ENCODE measurements at places on chromosomes 7 and 10.
A peak's percentile ranks its signal among the peaks of the same experiment; 100 is the strongest.

DNA sequence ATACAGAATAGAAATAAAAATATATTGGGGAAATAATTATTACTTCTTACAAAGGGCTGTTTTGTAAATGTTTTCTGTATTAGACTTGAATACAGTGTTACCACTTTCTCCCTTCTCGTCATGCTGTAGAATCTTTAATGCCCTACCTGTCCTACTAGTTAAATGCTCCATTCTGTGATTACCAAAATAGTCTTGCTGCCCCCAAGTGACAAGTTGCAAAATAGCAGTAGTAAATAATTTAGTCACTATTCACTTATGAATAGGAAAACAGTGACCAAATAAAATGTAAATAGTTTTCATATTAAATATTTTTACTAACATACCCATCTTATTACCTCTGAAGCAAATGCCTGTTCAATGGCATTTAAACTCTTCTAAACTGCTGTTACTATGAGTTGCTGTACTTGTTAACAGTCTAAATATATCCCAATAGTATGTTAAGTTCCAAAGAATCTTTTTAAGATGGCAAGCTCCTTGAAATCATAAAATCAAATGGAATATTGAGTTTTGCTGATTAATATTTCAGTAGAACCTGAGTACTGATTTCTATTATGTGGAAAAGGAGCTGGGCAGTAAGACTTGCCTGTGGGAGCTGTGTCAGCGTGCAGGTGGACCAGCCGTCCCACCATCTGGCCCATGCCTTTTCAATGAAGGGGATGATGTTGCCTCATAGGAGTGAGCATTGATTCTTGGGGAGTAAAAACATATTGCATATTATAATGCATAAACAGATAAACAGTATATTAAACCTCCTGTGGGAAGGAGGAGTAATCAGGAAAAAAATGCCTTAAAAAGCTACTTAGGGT, 18.1 kb upstream of the OIT3 start:
- DNase-seq = peak; percentile 36

DNA sequence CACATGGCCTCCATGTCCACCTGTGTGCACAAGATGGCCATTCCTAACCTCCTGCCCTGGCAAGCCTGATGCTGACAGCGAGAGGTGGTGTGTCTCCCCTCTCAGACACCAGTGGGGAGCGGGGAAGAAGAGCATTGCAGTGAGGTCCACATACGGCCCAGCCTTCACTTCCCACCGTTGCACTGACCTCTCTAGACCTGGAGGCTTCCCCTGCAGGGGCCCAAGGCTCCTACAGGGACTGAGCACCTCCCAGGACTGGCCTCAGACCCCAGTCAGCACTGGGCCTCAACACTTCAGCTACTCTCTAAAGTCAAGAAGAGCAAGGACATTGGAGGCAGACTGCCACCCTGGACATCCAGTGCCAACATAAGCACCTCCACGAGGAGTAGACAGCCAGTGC, 15.9 kb downstream of the STK32C start:
- DNase-seq = no peak

- no peak for DNase-seq
Measured at GRCh38 chr7:140902303-140902953, 22.3 kb downstream of the BRAF start.

- no peak for DNase-seq
Measured at GRCh38 chr7:11330717-11331116, 357.0 kb downstream of the PHF14 start.

GRCh38 chr10:28291881-28292297, 11.0 kb downstream of the MPP7 start:
- no peak for DNase-seq

GRCh38 chr7:31899356-31899927, 170.8 kb downstream of the PDE1C start:
- no peak for DNase-seq

DNA sequence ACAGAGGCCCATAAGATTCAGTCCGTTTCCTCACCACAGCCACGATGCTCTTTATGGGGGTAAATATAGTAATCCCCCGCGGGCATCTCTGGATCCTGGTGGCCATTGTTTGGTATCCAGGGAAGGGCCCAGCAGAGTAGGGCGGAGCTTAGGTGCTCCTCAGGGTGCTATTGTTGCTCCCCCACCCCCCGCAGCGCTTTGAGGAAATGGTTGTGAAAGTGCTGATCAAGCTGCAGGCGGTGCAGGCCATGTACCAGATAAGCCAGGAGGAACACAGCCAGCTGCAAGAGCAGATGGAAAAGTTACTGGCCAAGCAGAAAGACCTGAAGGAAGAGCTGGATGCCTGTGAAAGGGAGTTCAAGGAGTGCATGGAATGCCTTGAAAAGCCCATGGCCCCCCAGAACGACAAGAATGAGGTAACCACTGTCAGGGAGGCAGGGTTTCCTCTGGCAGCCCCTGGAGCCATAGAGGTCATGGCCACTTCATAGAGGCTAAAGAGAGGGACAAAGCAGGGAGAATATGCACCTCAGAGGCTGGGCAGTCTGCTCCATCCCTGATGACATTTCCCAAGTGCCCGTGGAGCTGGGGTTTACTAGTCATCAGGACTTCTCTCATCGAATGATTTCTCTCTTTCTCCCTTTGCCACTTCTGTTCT, 17.6 kb upstream of the FLNC start:
- DNase-seq = peak; percentile 96

DNA sequence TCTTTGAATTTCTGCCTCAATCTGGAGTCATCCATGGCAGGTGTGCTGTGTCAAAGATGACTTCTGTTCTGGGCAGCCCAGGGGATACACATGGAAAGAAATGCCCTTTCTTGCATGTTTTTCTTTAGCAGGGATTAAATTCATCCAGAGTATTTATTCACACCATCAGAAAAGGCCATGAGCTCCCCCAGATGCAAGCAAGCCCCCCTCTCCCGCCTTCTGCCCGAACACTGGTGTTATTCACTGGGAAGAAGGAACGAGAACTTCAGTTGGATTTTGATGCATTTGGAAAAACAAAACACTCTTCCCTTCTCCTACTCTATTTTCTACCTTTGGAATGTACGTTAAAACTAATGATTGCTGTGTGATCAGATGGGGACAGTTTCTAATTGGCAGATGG, 1.4 kb downstream of the PLPP4 start:
- DNase-seq = no peak

- DNase-seq = no peak
Measured at GRCh38 chr7:112484671-112485167, 3.9 kb downstream of the LSMEM1 start.

DNA sequence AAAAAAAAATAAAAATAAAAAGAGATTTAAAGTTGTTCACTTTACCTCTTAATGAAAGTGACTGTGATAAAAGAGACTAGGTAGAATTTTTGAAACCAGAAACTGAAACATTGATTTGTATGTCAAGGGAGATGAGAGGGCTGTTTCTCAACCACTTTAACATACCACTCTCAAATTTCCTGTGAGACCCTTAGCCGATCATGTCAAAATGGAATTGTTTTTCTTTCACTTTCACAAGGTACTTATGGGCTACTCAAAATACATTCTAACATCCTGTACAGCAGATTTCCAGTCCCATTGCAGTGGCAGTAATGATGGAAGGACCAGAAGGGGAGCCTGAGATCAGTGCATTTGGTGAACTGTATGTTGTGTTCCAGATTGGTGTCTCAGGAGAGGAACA, 261.2 kb downstream of the PPP1R3A start:
- no peak for DNase-seq

GRCh38 chr7:148630078-148630477, 39.5 kb downstream of the C7orf33 start:
- no peak for DNase-seq

DNA sequence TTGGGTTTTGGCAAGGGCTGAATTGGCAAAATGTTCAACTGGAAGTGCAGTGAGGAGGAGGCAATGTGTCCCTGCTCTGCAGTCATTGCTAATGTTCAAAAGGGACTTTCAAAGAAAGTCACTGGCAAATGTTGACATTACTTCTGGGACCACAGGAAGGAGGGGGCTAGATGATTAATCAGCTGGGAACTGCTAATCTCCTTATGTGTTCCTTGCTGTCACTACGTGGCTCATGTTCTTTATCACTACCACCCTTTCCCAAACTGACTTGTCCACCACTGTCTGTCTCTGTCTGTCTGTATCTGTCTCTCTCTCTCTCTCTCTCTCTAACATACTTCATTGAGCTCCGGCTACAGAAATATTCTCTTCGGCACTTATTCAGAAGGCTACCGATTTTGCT, 86.9 kb upstream of the MTPN start:
- no peak for DNase-seq

DNA sequence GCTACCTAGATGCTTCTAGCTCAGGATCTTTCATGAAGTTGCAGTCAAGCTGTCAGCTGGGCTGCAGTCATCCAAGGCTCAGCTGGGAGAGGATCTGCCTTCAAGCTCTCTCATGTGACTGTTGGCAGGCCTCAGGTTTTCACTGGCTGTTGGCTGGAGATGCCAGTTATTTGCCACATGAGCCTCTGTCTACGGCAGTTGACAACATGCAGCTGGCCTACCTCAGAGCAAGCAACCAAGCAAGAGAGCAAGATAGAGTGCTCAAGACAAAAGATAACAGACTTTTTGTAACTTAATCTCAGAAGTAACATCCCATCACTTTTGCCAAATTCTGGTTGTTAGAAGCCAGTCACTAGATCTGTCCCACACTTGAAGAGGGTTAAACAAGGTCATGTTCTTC, 125.8 kb downstream of the TPST1 start:
- DNase-seq = no peak

- DNase-seq = no peak
Measured at GRCh38 chr7:30612658-30613265, 18.1 kb downstream of the GARS1 start.

DNA sequence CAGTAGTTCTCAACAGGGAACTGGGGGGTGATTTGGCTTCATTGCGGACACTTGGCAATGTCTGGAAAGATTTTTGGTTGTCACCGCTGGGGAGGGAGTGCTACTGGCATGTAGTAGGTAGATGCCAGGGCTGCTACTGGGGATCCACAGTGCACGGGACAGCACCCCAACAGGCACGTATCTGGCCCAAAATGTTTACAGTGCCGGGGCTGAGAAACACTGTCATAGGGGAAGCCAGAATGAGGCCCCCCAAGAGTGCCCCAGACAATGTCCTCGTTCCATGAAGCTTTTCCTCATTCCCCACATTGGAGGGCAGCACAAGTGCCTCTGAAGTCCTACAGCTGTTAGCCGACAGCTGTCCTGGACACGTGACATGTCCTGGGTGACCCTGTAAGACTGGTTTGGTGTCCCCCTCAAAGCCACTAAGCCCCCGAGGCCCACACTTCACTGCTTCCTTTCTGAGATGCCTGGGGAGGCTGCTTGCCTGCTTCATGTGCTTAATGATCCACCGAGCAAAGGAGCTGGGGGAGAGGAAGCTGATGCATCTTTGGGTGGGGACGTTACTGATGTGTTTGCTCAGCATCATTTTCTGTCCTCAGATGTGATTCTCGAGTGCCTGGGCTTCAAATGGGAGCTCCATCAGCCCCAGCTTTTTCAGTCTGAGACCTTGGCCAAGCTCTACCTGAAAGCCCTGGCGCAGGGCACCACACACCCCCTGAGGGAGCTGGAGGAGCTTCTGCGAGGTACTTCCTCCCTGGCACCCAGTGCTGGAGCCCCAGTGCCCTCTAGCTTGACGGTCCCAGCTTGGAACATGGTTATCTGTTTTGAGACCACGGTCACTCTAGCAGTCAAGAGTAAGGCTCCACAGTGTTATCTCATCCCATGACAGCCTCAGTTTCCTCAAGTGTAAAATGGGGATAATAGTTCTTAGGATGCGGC, 14.7 kb downstream of the BTBD16 start:
- no peak for DNase-seq

GRCh38 chr7:39700165-39700564, 76.8 kb downstream of the RALA start:
- DNase-seq = no peak

- DNase-seq = no peak
Measured at GRCh38 chr10:61153771-61154170, 209.8 kb upstream of the RHOBTB1 start.

- peak; percentile 2 for DNase-seq
Measured at GRCh38 chr10:17847585-17848296, 38.6 kb downstream of the MRC1 start.

GRCh38 chr7:71682841-71683781, 551.2 kb downstream of the GALNT17 start:
- no peak for DNase-seq

DNA sequence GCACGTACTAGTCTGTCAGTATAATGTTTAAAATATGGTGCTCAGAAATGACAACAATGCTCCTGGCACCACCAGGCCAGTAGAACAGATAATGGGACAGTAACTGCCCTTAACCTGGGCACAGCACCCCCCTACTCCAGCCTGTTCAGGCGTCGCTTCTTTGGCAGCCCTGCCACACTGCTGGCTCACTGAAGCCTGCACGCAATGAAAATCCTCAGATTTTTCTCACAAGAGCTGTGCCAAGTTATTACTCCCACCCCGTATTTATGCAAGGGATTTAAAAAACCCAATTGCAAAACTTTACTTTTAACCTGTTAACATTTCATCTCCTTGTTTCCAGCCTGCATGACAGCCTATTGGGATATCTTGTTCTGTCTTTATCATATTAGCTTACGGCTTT, 56.6 kb upstream of the LAMB1 start:
- no peak for DNase-seq

- no peak for DNase-seq
Measured at GRCh38 chr10:74039561-74040145, 41.7 kb downstream of the VCL start.

DNA sequence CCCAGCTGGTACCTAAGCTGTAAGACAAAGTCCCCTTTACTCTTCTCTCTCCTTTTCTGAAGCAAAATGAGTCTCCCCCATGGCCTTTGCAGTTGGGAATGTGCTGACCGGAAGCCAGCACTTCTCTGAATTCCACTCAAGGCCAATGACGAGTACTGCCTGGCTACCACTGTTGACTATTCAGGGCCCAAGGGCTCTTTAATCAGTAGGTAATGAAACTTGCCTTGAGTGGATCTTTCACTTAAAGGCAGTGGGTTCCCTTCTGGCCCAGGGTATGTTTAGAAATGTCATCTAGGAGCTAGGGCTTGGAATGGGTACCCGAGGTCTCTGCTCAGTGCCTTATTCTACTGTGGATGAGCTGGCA, 197.1 kb downstream of the BBS9 start:
- no peak for DNase-seq

Data from NCI-H2081 (cell line).